Stimulated activated CD8-positive, alpha-beta memory T cell treated with anti-CD3 and anti-CD28 coated beads, Interleukin-15, amount 100 ng/mL, for 4 hours (primary cell): ENCODE measurements at places on chromosomes 12 and 14.

DNA sequence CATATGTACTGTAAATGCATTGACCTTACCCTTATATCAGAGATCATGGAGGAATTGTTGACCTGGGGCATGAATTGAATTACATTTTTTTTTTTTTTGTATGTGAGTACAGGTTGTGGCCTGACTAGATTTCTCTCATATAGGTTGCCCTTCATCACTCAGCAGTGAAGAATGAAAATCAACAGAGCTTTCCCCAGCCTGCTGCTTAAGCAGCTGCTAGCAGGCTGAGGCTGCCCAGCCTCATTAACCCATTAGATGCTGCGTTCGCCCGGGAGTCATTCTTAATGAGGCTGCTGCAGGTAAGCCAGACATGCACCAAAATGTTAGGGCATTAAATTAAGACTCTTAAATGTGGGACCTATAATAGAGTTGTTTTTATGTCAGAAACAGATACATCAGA lies 236.0 kb downstream of the ETNK1 start:
- DNase-seq: no peak

DNA sequence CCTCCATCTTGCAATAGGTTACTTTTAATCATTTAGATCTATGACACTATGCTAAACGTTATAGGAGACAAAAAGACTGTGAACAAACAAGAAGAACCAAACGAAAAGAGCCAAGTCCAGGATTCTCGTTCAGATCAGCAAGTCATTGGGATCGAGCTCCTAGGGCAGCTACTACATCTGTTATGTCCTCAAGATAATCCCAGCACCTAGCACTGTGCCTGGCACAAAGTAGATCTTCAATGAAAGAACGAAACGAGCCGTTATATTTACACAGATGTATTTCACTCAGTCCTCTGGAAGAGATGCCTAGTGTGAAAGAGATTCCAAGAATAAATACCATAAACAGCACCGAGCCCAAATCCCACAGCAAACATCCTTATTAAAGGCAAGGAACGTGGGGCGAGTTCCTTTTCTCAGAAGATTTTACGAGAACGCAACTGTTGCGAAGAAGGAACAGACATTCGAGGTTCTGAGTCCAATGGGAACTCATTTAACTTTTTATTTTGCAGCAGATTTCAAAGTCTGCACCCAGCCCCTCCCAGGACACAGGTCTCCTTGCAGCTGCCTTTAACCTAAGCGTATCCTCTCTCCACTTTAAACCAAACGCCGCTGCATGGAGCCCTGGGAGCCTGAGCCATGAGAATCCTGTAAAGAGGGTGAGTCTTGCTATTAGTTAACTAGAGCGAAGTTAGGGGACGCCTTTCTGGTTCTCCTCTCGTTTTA lies 544 bp upstream of the TDP1 start:
- DNase-seq: no peak

DNA sequence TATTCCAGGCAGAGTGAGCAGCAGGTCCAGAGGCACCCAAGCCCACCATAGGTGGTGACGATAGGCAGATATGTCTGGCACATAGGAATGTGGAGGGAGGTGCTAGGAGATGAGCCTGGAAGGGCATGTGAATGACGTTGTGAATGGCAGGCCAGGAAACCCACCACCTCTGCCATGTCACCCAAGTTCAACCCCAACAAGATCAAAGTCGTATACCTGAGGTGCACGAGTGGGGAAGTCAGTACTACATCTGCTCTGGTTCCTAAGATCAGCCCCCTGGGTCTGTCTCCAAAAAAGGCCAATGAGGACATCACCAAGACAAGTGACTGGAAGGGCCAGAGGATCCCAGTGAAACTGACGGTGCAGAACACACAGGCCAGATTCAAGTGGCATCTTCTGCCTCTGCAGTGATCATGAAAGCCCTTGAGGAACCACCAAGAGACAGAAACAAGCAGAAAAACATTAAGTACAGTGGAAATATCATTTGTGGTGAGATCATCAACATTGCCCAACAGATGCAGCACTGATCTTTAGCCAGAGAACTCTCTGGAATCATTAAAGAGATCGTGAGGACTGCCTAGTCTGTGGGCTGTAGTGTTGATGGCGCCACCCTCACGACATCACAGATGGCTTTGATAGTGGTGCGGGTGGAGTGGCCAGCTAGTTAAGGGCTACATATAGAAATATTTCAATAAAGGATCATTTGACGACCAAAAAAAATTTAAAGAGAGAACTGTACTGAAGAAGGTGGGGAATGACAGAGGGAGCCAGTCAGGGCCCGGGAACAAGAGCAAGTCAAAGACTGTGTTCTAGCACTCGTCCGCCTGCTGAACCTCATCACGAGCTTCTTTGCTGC lies 99.7 kb downstream of the ZFP36L1 start:
- DNase-seq: no peak

- no peak for DNase-seq
Observed at GRCh38 chr14:74223016-74223415, 16.2 kb upstream of the VSX2 start.

DNA sequence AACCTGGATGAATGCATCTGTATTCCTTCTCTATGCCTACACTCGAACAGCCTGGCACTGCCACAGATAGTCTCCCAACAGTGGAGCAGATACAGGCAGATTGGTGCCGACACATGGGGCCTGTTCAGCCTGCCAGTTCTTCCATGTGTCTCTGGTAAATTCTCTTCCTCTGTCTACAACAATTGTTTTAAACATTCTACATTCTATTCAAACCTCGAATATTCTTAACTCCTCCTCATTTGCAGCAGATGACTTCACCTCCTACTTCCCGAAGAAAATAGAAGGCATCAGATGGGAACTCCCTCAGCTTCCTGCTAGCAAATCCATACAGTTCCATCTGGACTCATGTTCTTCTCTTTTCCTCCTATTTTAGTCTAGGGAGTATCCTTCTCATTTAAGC lies 43.1 kb upstream of the OTOGL start:
- DNase-seq: no peak

- DNase-seq: no peak
Observed at GRCh38 chr12:11741434-11742092, 92.1 kb downstream of the ETV6 start.

DNA sequence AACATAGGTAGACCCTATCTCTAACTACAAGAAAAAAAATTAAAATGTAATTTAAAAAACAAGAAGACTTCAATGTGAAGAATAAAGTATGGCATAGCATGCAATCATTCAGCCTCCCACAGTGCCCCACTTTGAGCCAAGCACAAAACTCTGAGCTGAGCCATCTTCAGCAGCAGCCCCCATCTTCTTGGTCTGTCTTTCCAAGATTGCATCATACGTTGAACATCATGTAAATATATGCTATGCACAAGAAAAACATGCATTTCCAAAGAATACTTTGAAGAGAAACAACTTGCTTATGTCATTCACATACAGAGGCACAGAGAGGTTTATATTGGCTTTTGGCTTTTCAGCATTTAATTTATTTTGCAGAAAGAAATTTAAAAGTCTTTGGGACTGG lies 105.8 kb upstream of the TMPO start:
- DNase-seq: no peak

GRCh38 chr12:97567619-97568110 lies 105.1 kb downstream of the RMST start:
- DNase-seq: no peak

DNA sequence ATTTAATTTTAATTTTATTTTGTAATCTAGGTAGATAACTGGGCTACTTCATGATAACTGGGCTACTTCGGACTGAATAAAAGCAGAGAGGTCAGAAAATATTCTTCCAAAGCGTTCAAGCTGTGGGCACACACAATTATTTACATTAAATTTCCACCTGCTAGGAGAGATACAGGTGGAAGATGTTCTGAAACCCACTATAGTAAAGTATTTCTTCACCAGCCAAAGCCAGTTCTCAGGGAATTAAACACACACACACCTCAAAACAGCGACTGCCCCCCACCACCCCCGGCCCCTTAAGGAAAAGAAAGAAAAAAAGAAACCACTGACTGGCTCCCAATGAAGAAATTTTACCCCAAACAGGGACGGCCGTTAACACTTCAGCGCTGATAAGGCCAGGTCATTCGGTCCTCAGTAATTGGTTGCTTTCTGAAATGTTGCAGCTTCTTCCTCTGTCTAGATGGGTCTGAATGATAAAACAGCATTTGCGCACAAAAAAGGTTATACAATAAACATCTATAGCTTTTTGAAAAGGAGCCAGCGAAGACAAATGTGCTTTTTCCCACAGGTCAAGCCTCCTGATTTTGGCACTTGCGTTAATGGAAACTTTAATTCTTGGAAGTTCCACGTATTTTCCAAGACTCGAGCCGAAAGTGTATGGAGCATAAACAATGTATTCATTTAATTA lies 771 bp upstream of the KCNJ8 start:
- DNase-seq: no peak
